ENCODE measurements at places on chromosomes 16 and 17. TPM values are rescaled to one million over a fixed set of nuclear protein-coding genes. Genes with fewer than 3 reads are reported as not detected.
A peak's percentile ranks its signal among the peaks of the same experiment; 100 is the strongest.

- peaks cover 11% of the 10 kb centered on the region for H3K27me3 ChIP-seq
- H3K4me1 ChIP-seq, result no peaks in the 10 kb centered on the region
- H3K36me3 ChIP-seq, result no peaks in the 10 kb centered on the region
- H3K27ac ChIP-seq, result no peak overlapping the region
- H3K4me3 ChIP-seq, result no peak overlapping the region
Observed at GRCh38 chr16:87121816-87122215, 195.4 kb downstream of the C16orf95 start.

GRCh38 chr16:72191551-72191950, 19.6 kb upstream of the PMFBP1 start:
- H3K4me3 ChIP-seq, result no peak overlapping the region
- DNase-seq, result no peak
- H3K4me1 ChIP-seq, result no peaks in the 10 kb centered on the region

DNA sequence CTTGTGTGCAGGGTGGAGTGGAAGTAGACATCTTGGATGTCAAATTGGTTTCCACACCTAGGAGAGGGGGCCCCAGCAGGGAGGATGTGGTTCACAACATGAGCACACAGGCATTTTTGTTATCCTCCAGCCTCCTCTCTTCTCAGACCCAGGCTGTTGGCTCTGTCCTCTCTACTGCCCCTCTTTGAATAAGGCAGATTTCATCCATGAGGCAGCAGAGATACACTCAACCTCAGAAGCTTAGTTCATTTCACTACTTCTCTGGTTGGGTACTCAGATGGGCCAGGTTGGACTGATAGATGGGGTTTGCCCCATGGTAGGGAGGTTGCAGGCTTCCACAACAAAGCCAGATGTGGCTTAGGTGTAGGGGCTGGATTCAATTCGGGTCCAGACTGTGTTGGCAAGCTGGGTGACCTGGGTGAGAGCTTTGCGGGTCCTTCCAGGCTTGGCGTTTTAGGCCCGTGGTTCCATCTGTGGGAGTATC, 22.2 kb upstream of the NFATC3 start:
- peaks cover 66% of the 10 kb centered on the region for H3K4me1 ChIP-seq

- H3K27ac ChIP-seq, result no peak overlapping the region
- H3K4me1 ChIP-seq, result peaks cover 3% of the 10 kb centered on the region
- no peaks in the 10 kb centered on the region for H3K27me3 ChIP-seq
- H3K4me3 ChIP-seq, result no peak overlapping the region
- no peak for DNase-seq
Observed at GRCh38 chr17:5361426-5361825, 58.0 kb downstream of the NUP88 start.

DNA sequence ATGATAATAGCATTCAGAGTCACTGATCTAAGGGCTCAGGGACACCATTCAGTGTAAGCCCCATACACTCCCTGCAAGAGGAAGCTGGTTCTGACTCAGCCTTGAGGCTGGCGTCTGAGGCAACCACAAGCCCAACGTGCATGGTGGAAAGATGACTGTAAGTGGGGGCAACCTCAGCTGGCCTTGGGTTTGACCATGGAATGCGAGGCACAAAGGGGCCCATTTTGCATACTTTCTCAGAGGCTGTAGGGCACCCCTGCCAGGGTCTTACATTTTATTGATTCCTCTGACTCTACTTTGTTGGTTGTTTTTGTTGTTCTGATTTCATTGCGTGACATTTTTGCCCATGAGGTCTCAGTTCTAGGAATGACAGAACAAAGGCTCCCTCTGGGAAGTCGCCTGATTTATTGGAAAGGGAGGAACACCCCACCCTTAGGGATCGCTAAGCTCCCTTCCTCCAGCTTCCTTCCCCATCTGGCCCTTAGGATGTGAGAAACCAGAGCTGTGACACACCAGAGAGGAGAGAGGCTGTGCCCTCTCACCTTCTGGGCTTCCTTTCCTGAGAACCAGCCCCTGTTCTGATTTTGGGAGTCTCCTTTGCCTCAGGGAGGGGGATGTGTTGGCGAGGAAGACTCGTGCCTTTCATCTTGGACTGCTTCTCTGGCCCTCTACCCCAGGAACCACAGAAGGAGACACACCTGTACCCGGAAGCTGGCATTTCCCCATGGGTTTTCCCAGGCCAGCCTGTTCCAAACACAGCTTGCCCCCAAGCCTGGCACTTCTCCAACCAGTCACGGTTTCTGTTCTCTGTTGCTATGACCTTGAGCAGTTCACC, 5.6 kb upstream of the CIITA start:
- peak; percentile 68 for DNase-seq
- H3K27me3 ChIP-seq, result peaks cover 40% of the 10 kb centered on the region
- H3K4me3 ChIP-seq, result peak overlapping the region; percentile 65

DNA sequence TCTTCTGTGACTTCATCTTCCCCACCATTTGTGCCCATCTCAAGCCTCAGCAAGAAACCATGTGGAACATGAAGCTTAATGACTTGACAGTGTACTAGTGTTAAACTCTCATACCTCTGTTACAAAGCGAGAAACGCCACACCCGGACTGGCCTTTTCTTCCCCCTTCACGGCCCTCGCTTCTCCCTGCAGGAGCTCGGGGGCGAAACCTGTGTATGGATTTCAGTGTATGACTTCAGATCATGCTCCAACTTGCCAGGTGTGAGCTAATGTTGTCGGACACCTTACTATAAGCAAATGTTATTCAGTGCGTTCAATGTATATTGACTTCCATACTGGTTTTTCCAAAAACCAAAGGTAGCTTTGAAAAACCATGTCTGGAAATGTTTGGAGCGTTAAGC, 20.1 kb upstream of the SLC5A11 start:
- H3K4me1 ChIP-seq, result peaks cover 6% of the 10 kb centered on the region
- H3K4me3 ChIP-seq, result no peak overlapping the region
- DNase-seq, result no peak

DNA sequence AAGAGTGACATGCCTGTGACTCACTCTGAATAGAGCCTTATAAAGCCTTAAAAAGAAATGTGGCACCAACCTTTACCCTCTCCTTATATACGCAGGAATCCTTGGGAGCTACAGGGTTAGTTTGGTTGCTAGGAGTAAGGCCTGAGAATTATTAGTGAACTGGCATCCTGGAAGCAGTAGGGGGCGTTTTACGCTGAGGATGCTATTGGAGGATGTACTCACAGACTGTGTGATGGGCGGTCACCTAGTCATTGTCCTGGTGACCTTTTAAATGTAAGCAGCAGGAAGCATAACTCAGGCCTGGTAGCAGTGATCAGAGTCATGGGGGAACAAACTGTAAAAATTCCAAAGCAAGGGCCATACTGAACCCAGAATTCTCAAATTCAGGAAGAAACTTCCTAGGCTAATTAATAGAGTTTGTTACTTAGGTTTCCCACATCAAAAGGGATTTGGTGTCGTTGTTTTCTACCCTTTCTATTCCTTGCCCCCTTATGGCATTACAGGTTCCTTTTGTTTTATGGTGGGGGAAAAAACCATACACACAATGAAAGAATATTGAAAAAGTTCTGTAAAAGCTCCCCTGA, 153.8 kb downstream of the SNX11 start:
- peaks cover 14% of the 10 kb centered on the region for H3K4me1 ChIP-seq
- H3K36me3 ChIP-seq, result peaks cover 3% of the 10 kb centered on the region
- no peak for DNase-seq
- no peaks in the 10 kb centered on the region for H3K27me3 ChIP-seq
- no peak overlapping the region for H3K4me3 ChIP-seq

DNA sequence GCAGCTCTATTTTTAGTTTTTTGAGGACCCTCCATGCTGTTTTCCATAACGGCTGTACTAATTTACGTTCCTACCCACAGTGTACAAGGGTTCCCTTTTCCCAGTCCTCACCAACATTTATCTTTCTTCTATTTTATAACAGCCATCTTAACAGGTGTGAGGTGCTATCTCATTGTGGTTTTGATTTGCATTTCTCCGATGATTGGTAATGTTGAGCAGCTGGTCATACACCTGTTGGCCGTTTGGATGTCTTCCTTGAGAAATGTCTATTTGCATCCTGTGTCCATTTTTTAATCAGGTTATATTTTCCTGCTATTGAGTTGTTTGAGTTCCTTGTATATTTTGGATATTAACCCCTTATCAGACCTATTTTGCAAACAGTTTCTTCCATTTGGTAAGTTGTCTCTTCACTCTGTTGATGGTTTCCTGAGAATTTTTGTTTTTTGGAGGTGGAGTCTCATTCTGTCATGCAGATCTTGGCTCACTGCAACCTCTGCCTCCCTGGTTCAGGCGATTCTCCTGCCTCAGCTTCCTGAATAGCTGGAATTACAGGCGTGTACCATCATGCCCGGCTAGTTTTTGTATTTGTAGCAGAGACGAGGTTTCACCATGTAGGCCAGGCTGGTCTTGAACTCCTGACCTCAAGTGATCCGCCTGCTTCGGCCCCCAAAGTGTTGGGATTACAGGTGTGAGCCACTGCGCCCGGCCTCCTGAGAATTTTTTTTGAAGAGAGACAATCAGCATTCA, 279.6 kb downstream of the SNX29 start:
- no peak for DNase-seq
- no peak overlapping the region for H3K4me3 ChIP-seq
- no peaks in the 10 kb centered on the region for H3K27me3 ChIP-seq
- no peaks in the 10 kb centered on the region for H3K36me3 ChIP-seq
- H3K4me1 ChIP-seq, result no peaks in the 10 kb centered on the region

DNA sequence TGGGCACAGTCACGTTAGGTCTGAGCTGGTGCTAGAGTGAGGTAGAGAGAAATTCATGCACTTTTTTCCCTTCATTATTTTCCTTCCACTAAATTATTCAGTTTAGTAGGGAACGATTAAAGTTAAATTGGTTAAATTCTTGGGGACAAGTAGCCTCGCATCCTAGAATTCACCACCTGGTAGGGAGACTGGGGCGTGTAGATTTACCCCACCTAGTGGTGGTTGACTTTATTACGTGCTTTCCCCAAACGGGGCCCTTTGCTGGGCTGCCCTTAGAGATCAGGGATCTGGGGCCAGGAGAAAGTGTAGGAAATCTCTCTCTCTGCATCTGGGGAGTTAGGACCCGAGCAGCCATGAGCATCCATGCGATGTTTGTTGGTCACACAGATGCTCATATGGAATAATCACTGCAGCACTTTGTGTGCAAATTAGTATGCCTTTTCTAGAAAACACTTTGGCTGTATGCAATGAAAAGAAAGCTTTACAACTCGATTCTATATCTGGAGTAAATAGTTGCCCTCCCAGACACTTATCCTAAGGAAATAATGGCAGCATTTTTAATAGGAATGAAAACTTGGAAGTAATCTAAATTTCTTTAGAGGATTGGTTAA, 107.0 kb downstream of the PLCG2 start:
- no peak overlapping the region for H3K27ac ChIP-seq
- no peaks in the 10 kb centered on the region for H3K4me1 ChIP-seq
- H3K4me3 ChIP-seq, result no peak overlapping the region
- H3K27me3 ChIP-seq, result peaks cover 2% of the 10 kb centered on the region
- DNase-seq, result no peak

GRCh38 chr17:77143306-77143705, 2.5 kb downstream of the SEC14L1 start:
- no peak for DNase-seq
- peaks cover 60% of the 10 kb centered on the region for H3K4me1 ChIP-seq
- no peak overlapping the region for H3K27ac ChIP-seq
- peak overlapping the region; percentile 72 for H3K4me3 ChIP-seq
- no peaks in the 10 kb centered on the region for H3K27me3 ChIP-seq

DNA sequence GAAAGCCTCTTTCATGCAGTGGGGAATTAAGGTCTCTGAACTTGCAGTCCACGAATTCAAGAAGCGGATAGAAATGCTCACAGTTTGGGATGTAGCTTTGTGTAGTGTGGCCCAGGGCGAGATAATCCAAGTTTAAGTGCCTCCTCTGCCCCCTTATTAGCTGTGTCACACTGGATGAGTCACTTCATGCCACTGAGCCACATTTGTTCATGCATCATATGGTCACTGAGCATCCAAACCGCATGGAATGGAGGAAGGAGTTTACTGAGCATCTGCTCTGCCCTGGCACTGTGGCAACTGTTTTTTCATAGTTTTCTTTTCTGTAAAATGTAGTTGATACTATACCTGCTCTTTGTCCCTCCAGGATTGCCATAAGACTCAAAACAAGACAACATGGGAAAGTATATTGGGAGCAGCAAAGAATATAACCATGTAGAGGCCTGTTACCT, 15.1 kb upstream of the DHX8 start:
- no peak overlapping the region for H3K4me3 ChIP-seq
- no peaks in the 10 kb centered on the region for H3K4me1 ChIP-seq
- H3K27ac ChIP-seq, result no peak overlapping the region
- no peak for DNase-seq
- no peaks in the 10 kb centered on the region for H3K36me3 ChIP-seq

GRCh38 chr17:2924211-2924610, 128.0 kb downstream of the RAP1GAP2 start:
- DNase-seq, result no peak
- no peaks in the 10 kb centered on the region for H3K27me3 ChIP-seq
- H3K4me3 ChIP-seq, result no peak overlapping the region
- no peaks in the 10 kb centered on the region for H3K4me1 ChIP-seq

DNA sequence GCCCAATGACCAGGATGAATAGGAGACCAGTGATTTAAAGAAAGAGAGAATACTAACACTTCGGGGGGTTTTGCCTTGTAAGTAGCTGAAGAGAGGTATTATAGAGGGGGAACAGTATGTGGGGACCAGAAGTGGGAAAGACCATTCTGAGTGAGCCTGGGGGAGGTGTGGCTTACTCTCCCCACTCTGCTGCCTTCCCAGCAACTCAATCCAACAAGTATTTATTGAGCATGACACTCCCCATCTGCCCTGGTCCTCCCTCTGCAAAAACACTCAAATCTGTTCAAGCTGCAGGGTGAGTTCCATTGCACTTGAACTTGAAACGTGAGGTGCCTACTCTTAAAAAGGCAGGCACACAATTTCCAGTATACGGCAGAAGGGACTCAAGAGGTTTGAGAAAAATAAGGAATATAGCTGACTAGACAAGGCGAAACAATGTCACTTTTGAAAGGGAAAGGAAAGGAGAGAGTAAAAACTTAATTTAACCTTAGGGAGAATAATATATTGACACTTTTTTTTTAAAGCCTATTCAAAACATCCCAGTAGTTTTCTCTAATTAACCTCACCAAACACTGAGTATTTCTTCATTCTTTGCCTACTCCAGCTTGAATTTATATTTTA, 8.2 kb downstream of the FAM117A start:
- H3K4me1 ChIP-seq, result peaks cover 50% of the 10 kb centered on the region
- H3K4me3 ChIP-seq, result no peak overlapping the region
- H3K27me3 ChIP-seq, result no peaks in the 10 kb centered on the region
- DNase-seq, result no peak
- peak overlapping the region; percentile 26 for H3K27ac ChIP-seq

GRCh38 chr17:71935341-71935740, 185.5 kb upstream of the SOX9 start:
- no peaks in the 10 kb centered on the region for H3K36me3 ChIP-seq
- no peaks in the 10 kb centered on the region for H3K27me3 ChIP-seq
- DNase-seq, result no peak
- H3K4me3 ChIP-seq, result no peak overlapping the region

The TMEM204 gene
- 72.0 TPM for total RNA-seq

The NPIPA1 gene
- total RNA-seq, result 140 TPM

The TEDC2 gene
- 16.0 TPM for total RNA-seq

The HS3ST4 gene
- not detected for total RNA-seq

The RND2 gene
- total RNA-seq, result not detected

The TSPOAP1 gene
- total RNA-seq, result 77.7 TPM

The ERI2 gene
- total RNA-seq, result 16.6 TPM

The GPR179 gene
- 0.06 TPM for total RNA-seq
